Purkinje cell (primary cell): ENCODE measurements at places on chromosomes 7 and 10. TPM values are rescaled to one million over a fixed set of nuclear protein-coding genes. Genes with fewer than 3 reads are reported as not detected.

Gene MKLN1
- 25.8 and 29.3 TPM in 2 replicates for polyA plus RNA-seq

Gene PTN
- 186 and 204 TPM in 2 replicates for polyA plus RNA-seq

Gene PSD
- polyA plus RNA-seq, result 1.1 and 1.7 TPM in 2 replicates

Gene DCLRE1C
- polyA plus RNA-seq, result 5.6 and 10.4 TPM in 2 replicates

Gene THSD7A
- 40.7 and 75.4 TPM in 2 replicates for polyA plus RNA-seq

Gene LCOR
- 11.2 and 16.6 TPM in 2 replicates for polyA plus RNA-seq

Gene HACD1
- 3.2 and 5.2 TPM in 2 replicates for polyA plus RNA-seq

Gene CYP3A5
- polyA plus RNA-seq, result 0.27 and 0.42 TPM in 2 replicates

Gene NEUROG3
- not detected in 2 replicates for polyA plus RNA-seq

Gene SLC37A3
- 48.5 and 55.7 TPM in 2 replicates for polyA plus RNA-seq
